Caco-2 (cell line): ENCODE measurements at places on chromosomes 11 and 22. TPM values are rescaled to one million over a fixed set of nuclear protein-coding genes. Genes with fewer than 3 reads are reported as not detected.
A peak's percentile ranks its signal among the peaks of the same experiment; 100 is the strongest.

DNA sequence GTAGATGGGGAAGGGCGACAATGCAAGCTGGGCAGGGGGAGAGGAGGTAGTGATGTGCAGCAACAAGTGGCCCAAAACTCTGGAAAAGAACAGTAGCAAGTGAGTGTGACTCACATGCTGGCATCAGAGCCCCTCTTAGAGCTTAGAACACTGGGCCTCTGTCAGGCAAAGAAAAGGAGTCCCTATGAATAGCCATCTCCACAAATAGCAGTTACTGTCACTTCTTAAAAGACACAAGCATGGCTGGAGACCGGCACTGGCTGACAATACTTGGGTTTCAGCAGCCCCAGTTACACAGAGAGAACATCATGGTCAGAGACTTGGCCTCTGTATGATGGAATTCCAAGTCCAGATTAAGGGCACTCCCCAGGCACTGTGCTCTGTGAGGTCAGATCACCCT is 58.2 kb downstream of the PRCP start:
- no peak for DNase-seq

RCE1 gene
- total RNA-seq: 57.6 and 60.7 TPM in 2 replicates

GRCh38 chr22:19707347-19708290 is 6.7 kb upstream of the SEPTIN5 start:
- DNase-seq: no peak

DNA sequence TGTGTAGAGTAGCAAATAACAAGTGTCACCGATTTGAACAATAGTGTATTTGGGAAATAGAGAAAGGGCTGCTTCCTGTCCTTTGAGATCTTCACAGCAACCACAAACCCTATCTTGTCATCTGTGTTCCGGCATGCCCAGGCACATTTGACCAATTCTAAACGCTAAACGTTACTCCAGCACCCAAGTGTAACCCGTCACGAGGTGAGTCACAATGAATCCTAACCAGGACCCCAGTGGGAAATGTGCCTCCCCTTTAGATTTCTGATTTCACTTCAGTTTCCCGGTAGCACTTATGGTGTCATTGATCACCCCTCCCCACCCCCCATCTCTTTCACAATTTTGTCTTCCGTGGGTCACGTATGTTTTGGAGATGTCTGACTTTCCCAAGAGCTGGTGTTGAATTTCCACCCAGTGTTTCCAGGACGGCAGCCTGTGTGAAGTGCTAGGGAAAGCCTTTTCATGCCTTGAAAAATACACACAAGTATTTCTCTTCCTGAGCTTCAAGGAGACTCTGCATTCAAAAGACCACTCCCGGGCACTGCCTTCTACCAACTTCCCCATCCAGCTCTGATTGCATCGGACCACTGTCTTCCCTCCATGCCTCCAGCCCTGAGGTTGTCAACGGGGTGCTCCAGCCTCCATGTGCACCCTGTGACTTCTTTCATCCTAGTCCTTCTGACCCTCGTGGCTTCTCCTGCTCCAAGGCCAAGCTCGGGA is 10.5 kb upstream of the C11orf24 start:
- DNase-seq: no peak

DNA sequence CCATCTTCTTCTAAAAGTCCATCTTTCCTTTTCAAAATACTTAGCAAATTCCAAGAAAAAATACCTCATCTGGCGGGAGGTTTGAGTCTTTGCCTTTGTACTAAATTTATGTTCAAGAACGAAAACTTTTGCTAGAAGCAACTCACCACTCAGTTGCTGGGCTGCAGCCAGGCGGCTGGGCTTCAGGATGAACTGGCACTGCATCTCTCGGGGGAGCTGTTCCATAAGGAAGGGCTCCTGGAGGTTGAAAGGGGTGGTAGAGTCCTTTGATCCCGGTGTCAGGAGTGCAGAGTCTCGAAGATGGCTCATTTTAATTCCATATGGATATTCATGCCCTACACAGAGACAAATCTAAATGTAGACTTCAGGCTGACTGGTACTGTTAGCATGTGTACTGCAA is 105.8 kb downstream of the ARHGAP20 start:
- DNase-seq: no peak

KCNK7 gene
- 0.39 and 0.49 TPM in 2 replicates for total RNA-seq

DNA sequence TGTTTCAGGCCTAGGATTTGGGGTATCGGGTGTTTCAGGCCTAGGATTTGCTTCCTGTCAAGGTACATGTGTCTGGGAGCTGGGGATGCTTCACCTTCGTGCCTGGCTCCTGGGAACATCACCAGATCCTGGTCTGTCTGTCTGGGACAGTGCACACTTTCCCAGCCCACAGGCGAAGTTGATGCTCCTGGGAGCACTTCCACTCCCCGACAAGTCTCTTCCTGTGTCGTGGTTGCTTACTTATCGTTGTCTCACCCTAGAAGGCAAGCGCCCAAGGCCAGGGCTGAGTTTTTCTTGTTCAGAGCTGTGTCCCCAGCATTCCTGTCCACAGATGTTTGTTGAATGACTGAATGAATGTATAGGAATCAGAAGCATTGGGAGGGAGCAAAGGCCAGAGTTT is 71.5 kb downstream of the LINC01488 start:
- DNase-seq: peak; percentile 23

- no peak for DNase-seq
Observed at GRCh38 chr11:75773595-75774353, 5.2 kb downstream of the DGAT2 start.

VPS51 gene
- 147 and 158 TPM in 2 replicates for total RNA-seq

BMAL1 gene
- total RNA-seq: 17.8 and 17.9 TPM in 2 replicates

DNA sequence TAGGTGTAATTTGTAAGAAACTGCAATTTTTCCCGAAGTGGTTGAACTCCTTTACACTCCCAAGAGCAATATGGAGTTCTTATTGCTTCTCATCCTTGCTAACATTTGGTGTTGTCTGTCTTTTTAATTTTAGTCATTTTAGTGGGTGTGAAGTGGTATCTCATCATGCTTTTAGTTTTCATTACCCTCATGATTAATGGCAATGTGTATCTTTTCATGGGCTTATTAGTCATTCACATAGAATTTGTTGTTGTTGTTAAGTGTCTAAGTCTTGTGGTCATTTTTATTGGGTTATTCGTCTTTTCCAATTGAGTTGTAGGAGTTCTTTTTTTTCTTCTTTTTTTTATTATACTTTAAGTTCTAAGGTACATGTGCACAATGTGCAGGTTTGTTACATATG is 238.3 kb upstream of the SESN3 start:
- DNase-seq: no peak

DNA sequence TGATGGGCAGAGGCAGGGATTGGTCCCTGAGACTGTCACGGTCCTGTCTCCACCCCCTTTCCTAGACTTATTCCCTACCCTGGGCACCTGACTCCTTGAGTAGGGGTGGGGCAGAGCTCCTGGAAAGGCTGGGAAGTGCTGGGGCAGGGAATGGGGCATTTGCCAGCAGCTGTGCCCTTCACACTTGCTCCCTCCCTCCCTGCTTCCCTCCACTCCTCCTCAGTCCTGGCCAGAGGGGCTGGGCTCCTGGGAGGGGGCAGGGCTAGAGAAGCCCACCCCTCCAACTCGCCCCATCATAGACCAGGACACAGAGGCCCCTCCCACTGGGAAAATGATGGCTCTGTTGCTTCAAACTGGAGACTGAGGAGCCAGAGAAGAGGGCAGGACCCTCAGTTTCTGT is 11.6 kb downstream of the SCN2B start:
- no peak for DNase-seq

DNA sequence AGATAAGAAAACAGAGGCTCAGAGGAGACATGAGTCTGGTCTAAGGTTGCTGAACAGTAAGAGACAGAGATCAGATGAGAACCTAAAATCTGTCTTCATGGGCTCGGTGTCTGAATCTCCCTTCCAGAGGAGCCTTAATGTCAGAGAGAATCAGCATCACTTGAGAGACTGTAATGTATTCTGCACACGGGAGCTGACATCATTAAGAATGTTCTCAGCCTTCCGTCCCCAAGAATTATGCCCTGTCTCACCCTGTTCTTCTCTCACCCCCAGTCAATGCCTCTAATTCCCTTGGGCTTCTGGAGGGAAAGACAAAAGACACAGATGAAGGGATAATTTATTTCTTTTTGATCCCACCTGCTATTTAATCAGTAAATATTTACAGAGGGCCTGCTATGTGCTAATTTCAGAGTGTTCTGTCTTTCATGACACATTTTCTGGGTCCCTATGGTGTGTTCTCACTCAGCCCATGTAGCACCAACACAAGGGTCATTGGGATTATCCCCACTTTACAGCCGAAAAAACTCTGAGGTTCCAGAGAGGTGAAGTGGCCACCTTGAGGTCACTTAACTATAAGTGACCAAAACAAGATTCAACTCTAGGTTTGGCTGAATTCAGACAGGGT is 61.8 kb downstream of the CD82 start:
- no peak for DNase-seq

GRCh38 chr22:30824711-30825110 is 130.0 kb downstream of the OSBP2 start:
- no peak for DNase-seq

GRCh38 chr11:79438631-79439409 is 2.0 kb downstream of the TENM4 start:
- no peak for DNase-seq

DNA sequence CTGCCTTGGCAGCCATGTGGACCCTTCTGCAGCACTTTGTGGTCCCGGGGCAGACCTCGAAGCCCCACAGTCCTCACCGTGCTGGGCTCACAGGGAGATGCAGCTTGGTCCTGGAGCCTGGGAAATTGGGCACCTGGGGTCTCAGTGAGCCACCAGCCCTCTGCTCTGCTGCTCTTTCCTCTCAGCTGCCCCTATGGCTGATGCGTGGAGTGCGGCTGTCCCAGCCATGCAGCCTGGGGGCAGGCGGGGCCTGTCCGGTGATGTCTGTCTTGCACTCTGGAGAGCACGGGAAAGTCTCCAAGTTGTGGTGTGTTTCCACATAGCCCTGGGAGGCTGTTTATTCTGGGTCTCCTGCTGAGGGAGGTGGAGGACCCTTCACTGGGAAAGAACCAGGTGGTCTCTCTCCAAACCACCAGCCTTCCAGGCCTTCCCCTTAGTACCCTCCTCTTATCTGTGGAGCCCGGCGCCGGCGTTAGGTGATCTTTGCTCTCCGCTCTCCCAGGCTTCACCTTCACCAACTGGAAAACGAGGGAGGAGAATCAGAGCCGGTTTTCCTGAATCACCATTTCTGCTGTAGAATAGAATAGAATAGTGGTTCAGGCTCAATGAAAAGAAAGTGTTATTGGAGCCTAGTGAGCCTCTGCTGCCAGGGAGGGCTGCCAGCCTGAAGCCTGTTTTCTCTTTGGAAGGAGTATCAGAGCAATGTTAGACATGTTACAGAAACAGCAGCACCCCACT is 41.2 kb upstream of the GRAMD4 start:
- peak; percentile 19 for DNase-seq

THY1 gene
- total RNA-seq: not detected in 2 replicates

- no peak for DNase-seq
Observed at GRCh38 chr11:44973632-44974401, 23.1 kb upstream of the TP53I11 start.

DNA sequence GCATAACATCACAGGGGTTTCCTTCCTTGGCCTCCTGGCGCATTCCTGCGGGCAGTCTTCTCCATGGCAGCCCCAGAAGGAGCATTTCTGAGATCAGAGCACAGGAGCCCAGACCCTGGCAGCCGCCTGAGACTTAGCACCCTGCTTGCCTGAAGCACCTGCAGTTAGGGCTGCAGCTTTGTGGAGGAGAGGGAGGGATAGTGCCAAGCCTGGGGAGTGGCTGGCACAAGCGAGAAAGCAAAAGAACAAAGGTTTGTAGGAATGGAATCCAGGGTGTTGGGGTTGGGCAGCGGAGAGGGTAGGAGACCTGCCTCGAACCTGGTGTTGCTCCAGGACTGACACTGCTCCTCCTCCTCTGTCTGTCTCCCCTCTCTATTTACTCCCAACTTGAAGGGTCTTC is 66.9 kb downstream of the SCN3B start:
- DNase-seq: no peak

- DNase-seq: no peak
Observed at GRCh38 chr11:114396916-114397315, 3.4 kb downstream of the C11orf71 start.

PARVA gene
- total RNA-seq: 37.6 and 45.3 TPM in 2 replicates

DNA sequence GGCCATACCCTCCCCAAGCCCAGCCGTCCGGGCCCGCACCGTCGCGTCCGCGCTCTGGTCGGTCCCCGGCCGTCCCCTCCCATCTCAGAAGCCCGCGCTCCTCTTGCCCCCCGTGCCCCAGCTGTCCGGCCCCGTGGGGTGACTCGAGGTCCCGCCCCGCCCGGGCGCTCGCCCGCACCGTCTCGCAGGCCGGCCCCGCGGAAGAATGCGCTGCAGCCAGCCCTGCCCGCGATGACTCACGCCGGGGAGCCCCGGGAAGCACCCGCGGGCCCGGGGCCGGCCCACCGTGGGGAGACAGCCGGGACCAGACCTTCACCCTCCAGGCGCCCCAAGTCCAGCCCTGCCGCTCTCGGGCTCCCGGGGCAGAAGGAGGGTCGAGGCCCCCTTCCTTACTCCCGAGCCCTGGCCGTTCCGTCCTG is 320 bp upstream of the PHLDA2 start:
- DNase-seq: peak; percentile 79

DNA sequence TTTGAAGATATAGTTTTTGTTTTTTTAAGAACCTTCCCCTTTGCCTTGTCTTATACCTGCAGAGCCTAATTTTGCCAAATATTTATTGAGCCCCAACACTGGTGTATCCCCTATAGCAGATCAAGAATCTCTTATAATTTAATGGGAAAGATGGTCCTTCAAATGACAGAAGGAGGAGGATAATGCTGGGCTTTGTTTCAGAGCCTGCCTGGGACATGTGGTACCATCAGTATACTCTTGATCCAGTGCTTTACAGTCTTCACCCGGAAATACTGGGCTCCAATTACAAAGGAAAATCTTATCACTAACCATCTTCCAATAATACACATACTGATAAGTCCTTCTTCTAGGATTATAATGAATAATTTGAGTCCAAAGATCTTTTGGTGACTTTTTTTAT is 84.7 kb downstream of the GAB2 start:
- DNase-seq: no peak

DNA sequence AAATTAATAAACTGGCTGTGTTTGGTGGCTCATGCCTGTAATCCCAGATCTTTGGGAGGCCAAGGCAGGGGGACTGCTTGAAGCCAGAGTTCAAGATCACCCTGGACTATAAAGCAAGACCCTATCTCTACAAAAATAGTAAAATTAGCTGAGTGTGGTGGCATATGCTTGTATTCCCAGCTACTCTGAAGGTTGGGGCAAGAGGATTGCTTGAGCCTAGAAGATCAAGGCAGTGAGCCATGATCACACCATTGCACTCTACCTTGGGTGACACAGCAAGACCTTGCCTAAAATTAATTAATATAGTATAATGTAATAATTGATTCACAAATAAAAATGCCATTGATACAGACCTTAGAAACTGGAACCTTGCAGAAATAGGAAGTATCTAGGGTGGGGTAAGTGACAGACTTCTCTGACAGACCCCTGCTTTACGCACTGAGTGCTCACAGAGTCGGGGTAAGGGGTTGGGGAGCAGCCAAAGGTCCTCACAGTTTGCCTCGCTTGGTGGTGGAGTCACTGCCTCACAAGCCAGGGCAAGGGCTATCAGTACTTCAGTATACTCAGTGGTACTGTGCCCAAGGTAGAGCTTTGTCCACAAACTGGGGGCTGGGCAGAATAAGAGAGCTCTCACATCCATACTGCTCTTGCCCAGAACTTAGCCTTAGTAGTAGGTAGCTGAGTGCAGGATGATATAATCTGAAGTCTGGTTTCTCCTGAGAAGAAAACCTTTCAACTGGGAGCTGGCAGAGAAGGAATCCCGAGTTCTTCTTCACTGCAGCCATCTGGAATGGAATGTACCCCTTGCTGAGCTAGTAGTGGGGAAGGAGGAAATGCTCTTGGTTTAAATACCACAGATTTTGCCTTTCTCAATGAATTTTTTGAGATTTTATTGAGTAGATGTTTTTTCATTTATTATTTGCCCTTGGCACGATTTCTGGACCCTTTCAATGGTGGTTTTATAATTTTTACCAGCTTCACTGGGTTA is 65.5 kb downstream of the EMSY start:
- DNase-seq: no peak

MB gene
- 0.28 and 0.77 TPM in 2 replicates for total RNA-seq
